Neural progenitor cell (in vitro differentiated cells): ENCODE measurements at places on chromosomes 7 and 10.

DNA sequence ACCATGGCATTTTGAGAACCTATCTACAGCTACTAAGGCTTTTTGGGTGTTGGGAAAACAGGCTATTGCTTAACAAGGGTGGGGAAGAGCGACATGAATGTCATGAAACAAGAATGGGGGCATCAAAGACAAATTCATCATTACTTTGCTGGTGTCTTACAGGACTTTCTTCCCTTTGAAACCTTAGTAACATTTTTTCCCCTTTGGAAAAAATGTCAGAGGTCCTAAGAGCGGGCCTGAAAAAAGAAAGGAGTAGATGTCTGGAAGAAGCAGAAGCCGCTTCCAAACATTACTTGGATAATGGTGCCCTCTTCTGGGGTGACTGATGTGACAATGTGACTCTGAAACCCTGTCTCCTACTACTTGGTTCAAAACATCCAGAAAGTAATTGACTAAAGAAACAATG is 3.8 kb upstream of the DDX50 start:
- peak; percentile 84 for DNase-seq

DNA sequence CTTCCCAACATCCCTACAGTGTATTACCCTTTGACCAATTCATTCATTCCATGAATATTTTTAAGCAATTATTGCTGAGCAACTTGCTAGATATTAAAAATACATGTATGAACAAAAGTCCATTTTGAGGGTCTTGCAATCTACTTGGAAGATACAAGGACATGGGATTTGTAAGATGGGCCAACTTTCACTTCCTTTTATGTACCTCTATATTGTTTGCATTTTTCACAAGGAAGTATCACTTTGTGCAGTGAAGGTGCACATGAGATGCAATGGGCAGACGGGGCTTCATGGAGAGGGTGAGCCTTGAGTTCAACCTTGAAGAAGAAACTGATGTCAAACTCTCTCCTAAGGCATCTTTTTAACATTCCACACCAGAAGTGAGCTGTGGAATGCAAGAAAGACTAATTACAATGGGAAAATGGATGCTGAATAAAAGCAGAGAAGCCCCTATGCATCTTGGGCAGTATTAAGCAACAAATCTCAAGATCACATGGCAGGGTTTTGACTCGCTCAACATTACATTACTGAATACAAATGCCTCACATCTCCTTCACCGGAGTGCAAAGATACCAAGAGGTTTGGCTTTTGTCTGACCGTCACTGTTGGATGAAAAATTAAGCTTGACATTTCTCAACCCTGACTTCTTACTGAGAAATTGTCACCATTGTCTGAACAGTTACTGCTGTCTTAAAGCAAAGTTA is 341.5 kb downstream of the ELMO1 start:
- DNase-seq: no peak

DNA sequence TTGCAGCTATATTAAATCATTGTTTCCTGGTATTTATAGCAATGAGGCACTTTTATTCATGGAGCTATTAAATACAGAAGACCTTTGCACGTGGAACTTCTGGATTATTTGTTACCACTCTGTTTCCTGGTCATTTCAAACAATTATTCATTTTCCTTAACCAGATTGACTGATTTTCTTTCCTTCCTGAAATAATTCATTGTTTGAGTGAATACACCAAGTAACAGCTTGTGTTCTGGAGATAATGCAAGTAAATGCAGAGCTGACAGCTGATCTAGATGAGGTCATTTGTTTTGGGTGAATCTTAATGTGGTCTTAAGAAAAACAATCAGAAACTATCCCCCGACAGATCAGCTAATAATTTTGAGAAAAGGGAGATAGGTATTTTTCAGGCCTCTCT is 497.7 kb downstream of the KIF20B start:
- DNase-seq: no peak

- no peak for DNase-seq
Measured at GRCh38 chr7:391411-391951, 101.5 kb downstream of the FOXL3 start.

DNA sequence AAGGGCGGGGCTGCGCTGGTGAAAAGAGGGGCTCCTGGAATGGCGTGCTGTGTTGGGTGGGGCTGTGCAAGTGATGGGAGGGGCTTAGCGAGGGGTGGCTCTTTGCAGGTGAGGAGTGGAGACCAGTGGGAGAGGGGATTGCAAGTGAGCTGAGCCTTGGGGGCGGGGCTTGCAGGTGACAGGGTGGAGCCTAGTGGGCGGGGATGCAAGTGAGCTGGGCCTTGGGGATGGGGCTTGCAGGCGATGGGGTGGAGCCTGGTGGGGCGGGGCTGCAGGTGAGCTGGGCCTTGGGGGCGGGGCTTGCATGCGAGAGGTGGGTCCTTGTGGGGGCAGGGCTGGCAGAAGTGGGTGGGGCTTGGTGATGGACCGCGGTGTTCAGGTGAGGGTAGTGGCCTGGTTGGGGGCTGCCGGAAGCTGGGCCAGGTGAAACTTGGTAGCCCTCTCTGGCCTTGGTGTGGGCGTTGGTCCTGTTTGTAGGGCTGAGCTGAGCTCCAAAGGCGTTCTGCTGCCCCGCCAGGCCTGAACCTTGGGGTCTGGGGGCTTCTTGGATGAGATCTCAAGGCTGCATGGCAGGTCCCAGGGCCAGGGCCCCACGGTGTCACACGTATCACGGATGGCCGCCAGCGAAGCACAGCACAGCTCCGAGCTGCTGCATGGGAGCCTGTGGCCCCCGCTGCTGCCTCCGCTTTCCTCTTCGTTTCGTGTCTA is 743 bp upstream of the PITRM1 start:
- no peak for DNase-seq

- no peak for DNase-seq
Measured at GRCh38 chr10:13857451-13857850, 270.7 kb downstream of the PRPF18 start.

DNA sequence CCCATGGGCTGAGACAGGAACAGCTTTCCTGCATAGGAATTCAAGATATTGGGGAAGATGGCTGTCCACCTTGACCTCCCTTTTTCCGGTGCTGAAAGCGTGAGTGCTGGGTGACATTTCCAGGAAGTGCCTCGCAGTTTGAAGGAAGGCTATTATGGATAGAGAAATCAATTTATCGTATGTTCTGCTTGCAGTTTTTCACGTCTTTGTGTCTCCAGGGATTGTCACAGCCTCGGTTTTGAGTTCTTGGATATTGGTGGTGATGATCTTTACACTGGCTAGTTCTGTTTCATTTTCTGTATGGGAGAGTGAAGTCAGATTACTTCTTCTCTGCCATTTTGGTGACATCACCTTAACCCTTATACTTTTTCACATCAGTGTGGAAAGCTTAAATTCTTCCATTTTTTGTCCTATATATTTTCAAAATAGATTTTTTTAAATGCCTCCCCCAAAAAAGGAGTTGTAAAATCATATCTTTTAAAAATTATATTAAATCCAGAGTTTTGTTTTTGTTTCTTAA is 102.5 kb upstream of the APBB1IP start:
- no peak for DNase-seq

- DNase-seq: no peak
Measured at GRCh38 chr7:33979807-33980355, 74.5 kb downstream of the BMPER start.

DNA sequence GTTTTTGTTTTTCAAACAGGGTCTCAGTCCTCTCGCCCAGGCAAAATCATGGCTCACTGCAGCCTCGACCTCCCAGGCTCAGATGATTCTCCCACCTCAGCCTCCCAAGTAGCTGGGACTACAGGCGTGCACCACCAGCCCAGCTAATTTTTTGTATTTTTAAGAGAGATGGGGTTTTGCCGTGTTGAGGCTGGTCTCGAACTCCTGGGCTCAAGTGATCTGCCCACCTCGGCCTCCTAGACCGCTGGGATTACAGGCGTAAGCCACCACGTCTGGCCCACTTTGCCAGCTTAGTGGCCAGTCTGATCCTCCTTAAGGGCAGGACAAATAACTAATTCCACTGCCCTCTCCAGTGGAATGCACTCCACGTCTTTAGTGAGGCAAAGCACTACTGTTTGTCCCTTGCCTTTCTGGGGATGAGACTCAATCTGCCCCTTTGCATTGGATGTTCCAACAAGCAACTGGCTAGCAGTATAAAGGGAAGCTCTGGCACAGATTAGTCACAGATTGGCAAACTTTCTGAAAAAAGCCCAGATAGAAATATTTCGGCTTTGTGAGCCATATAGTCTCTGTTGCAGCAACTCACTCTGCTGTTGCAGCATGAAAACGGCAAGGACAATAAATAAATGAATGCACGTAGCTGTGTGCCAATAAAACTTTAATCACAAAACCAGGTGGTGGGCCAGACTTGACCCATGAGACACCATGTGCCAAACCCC is 143.8 kb upstream of the RHEB start:
- DNase-seq: no peak

DNA sequence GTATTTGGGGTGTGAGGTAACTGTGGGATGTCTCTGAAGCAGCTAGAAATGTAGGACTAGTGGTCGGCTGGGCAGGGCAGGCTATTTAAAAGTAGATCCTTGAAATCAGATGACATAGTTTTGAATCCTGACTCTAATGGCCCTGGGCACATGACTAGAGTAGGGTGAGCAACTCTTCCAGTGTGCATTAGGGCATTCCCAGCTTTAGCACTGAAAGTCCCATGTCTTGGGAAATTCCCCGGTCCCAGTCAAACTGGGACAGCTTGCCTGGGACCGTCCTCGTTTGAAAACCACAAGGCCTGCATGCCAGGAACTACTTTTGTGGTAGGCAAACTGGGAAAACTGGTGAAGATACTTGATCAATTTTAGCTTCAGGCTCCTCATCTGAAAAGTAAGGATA is 255.3 kb downstream of the PTEN start:
- no peak for DNase-seq

DNA sequence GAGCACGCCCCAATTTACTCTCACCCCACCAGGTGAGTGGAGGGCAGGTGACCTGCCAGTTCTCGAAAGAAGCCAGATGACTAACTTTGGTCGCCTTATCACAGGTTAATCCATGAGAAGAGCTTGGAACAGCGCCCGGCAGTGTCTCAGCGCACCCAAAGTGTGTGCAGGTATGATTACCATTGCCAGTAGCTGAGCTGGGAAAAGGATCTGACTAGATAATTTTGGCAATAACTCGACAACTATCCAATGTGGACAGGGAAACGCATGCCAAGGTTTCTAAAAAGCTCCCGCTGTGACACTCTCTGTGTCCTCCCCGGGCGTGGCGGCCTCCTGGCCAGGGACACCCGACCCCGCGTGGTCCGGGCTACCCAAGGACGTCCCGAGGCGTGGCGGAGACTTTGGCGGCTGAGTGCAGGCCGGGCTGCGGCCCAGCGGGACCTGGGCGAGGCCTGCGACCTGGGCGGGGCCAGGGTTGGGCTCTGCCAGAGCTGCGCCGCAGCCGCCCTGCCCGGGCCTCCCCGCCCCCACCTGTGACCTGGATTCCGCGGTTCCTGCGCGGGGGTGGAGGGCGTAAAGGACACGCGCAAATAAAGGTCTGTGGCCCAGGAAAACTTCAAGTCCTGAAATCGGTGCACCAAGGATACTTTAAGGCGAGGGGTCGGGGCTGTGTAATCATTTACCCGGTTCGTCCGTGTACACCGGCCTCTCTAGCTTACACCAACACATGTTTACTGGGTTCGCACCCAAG is 13.7 kb upstream of the WAPL start:
- DNase-seq: peak; percentile 77

- no peak for DNase-seq
Measured at GRCh38 chr10:10796774-10797415, 220.8 kb upstream of the CELF2 start.

DNA sequence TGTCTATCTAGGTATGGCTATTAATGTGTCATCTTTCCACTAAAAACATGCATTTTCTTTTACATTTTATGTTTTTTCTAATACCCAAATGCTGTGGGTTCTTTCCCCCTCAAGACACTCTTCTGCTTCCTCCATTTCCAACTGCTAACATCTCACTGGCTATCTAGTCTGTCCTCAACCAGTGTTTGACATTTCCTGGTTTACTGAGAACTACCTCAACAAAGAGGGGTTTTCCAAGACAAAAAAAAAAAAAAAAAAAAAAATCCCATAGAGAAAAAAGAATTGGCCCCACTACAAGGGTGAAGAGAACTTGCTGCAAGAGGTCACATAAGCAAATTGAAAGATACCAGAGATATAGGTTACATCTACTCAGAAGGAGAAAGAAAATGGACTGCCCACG is 359.7 kb downstream of the CRPPA start:
- DNase-seq: no peak

DNA sequence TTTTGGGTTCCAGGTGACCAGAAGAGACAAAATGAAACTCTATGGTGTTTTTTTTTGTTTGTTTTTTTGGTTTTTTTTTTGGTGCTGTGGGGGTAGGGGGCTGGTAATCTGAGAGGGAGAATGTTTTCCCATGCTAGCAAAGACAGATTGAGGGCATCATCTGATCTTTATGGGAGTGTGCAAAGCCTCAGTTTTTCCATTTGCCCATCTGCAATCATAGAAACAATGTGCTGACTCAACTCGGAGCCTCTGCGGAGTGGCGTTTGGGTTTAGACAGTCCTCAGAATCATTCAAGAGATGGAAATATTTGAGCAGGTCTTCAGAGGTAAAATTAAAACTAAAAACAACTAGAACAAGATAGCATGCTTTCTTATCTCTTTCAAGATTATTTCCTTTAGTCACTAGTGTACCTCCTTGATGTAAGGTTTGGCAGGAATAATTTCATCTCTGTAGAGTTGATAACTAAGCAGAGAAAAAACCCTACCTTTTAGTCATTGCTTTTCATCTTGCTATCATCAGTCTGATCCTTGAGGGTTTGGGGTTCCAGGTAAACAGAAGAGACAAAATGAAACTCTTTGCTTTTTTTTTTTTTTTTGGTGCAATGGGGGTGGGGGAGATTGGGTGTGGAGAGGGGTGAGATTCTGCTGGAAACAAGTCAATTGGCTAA is 18.0 kb downstream of the CNNM2 start:
- DNase-seq: no peak

- DNase-seq: peak; percentile 90
Measured at GRCh38 chr7:26398756-26399509, 107.3 kb downstream of the SNX10 start.

DNA sequence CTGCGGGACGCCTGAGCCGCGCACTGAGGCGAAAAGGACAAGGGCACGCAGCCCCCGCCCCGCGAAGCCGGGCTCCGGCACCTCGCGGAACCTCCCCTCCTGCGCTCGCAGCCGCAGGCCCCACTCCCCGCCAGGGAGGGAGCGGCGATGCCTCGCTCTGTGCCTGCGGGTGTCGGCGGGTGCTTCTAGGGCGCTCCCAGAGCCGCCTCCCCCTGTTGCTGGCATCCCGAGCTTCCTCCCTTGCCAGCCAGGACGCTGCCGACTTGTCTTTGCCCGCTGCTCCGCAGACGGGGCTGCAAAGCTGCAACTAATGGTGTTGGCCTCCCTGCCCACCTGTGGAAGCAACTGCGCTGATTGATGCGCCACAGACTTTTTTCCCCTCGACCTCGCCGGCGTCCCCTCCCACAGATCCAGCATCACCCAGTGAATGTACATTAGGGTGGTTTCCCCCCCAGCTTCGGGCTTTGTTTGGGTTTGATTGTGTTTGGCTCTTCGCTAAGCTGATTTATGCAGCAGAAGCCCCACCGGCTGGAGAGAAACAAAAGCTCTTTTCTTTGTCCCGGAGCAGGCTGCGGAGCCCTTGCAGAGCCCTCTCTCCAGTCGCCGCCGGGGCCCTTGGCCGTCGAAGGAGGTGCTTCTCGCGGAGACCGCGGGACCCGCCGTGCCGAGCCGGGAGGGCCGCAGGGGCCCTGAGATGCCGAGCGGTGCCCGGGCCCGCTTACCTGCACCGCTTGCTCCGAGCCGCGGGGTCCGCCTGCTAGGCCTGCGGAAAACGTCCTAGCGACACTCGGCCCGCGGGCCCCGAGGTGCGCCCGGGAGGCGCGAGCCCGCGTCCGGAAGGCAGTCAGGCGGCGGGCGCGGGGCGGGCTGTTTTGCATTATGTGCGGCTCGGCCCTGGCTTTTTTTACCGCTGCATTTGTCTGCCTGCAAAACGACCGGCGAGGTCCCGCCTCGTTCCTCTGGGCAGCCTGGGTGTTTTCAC is 519 bp downstream of the ITGB8 start:
- peak; percentile 94 for DNase-seq
